ENCODE measurements at places on chromosomes 6 and 20. TPM values are rescaled to one million over a fixed set of nuclear protein-coding genes. Genes with fewer than 3 reads are reported as not detected.

Gene DCBLD1
- polyA plus RNA-seq = 21.0 TPM

Gene C20orf144
- not detected for polyA plus RNA-seq

GRCh38 chr6:25053875-25054371 is 118.2 kb upstream of the RIPOR2 start:
- no peak for DNase-seq

- peak; percentile 68 for DNase-seq
Measured at GRCh38 chr20:41017448-41018042, 11.1 kb upstream of the TOP1 start.

Measured in keratinocyte (primary cell).